Fibroblast of skin of abdomen (primary cell): ENCODE measurements at places on chromosomes 12 and 14.

DNA sequence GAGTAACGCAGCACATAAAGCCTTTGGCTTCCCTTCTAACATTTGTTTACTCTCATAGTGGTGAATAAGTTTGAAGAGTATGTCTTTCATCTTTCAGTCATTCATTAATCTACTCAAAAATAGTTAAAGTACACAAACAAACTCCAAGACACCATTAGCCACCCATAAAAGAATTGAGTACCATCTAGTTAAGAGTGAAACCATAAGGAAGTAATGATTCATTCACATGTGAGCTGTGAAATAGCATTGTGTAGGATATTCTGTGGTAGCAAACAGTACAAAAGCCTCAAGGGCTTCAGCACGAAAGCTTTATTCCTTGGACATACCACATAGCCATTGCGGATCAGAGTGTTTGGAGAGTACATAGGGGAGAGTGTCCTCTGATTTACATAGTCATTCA is 13.9 kb downstream of the SYT1 start:
- DNase-seq: no peak

DNA sequence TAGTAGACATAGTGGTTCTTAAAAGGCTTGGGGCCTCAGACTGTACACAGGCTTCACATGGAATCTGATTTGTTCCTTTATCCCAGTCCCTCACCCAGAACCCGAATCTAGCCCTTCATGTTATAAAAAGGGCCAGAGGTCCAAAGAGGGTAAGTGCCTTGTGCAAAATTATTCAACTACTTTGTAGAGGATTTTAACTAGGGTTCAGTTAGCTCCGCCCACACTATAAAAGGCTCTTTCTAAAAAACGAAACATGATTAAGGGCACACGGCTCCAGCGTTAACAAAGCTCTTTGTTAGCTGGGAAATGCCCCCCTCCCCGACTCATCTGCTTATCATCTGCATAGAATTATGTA is 3.2 kb upstream of the SOCS2 start:
- DNase-seq: no peak

DNA sequence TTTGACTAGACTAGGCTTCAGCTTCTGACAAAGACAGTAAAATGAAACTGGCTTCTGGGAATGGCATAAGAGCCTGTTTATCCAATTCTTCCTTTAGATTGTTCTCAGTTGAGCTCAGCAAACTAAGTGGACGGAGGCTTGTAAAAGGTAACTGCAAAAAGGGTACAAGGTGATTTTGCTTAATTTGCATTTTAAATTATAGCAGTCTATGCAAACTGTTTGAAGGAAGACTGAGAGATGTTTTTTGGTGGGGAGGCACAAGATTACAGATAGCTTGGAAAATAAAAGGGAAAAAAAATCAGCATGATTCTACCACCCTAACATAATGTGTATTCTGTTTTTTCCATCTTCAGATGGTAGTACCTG is 5.0 kb downstream of the SUSD6 start:
- DNase-seq: no peak

DNA sequence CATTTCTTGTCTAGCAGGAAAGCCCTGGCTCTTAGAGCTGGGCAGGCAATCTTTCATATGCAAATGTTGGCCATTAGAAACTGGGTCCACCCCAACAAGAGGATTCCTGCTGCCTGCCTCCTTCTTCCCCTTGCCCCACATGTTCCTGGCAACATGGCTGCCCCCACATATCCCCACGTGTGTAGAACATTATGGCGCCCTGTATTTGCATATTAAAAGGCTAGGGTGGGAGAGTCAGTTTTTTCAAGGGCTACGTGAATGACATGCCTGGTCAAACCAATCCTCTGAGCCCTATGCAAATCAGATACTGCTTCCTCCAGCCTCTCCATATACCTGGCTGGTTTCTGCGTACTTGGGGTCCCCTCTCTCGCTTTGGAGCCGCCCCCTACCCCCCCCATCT is 514.0 kb downstream of the FUT8 start:
- DNase-seq: no peak

DNA sequence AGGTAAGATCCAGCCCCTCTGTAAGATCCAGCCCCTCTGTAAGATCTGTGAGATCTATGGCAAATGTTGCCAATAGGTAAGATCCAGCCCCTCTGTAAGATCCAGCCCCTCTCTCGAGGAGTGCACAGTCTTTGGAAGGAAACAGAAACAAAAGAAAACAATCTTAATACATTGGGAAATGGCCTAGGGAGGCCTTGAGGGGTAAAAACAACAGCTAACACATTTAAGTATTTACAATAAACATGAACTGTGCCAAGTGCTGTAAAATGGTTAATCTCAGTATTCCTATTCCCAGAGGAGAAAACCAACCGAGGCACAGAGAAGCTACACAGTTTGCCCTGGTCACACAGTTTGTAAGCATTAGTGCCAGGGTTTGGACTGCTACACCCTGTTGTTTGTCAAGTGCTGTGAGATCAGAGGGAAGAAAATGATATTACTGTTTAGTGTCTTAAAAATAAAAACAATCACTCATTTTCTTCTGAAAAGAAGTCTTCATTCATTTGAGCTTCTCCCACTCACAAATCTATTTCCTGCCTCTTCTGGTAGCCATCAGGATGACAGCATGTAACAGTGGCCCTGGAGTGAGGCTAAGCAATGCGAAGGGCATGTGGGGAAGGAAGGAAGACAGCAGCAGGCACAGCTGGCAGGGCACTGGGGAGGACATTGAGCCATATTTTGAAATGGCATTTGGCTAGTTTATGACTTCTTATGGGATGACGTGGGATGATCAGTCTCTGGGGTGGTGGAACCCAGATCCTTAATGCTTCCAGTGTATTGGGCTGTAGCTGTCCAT is 118.7 kb upstream of the PTPRQ start:
- DNase-seq: no peak

DNA sequence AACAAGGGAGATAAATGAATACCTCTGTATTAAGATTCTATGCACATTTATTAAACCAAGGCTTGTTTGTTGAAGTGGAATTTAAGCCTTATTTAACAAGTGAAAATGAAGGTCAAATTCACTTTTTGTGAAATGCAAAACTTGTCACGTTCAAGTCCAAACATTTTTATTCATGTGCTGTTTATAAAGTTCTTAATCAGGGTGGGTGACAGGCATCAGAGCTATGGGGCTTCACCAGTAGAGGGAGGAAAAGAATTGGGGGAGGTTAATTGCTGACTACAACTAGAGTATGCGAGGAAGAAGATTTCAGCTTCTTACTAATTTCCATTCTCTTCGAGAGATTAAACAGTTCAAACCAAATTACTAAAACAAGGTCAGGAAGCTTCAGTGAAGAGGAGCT is 9.7 kb downstream of the MOK start:
- DNase-seq: no peak
